Activated T-helper 9 cell treated with anti-CD3 and anti-CD28 coated beads, Interleukin-2, amount 50 U/mL, for 16 hours (primary cell): ENCODE measurements at places on chromosomes 1 and 21.
A peak's percentile ranks its signal among the peaks of the same experiment; 100 is the strongest.

- DNase-seq = no peak
Measured at GRCh38 chr1:107883562-107883961, 81.4 kb downstream of the VAV3 start.

DNA sequence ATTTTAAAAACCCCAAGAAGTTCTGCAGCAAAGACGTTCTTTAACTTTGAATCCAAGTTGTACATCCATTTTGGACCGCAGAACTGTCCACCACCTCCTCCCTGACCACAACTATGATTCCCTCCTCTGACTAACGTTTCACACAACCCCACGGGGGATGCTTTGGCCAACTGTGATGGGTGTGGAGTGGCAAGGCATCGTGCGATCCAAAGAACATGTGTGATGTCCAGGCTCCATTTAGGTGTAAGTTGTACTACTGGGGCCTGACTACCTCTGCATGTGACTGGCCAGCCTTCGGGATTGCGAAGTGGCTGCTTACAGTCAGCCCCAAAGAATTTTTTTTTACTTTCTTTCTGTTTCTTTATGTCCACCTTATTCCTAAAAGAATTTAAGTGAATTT, 6.7 kb downstream of the KCNJ15 start:
- no peak for DNase-seq

DNA sequence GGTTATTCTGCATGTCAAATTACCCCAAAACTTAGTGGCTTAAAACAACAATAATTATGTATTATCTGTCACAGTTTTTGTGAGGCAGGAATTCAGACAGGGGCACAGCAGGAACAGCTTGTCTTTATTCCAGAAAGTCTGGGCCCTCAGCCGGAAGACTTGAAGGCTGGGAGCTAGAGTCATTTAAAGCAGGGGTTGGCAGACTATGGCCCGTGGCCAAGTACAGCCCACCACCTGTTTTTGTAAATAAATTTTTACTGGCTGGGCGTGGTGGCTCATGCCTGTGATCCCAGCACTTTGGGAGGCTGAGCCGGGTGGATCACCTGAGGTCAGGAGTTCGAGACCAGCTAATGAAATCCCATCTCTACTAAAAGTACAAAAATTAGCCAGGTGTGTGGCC, 39.6 kb upstream of the KDM4A start:
- DNase-seq = no peak

- DNase-seq = no peak
Measured at GRCh38 chr21:34082769-34083168, 9.4 kb downstream of the MRPS6 start.

GRCh38 chr1:183147735-183148134, 38.3 kb upstream of the LAMC2 start:
- no peak for DNase-seq

- DNase-seq = peak; percentile 19
Measured at GRCh38 chr1:52403566-52404115, 582 bp downstream of the ORC1 start.

DNA sequence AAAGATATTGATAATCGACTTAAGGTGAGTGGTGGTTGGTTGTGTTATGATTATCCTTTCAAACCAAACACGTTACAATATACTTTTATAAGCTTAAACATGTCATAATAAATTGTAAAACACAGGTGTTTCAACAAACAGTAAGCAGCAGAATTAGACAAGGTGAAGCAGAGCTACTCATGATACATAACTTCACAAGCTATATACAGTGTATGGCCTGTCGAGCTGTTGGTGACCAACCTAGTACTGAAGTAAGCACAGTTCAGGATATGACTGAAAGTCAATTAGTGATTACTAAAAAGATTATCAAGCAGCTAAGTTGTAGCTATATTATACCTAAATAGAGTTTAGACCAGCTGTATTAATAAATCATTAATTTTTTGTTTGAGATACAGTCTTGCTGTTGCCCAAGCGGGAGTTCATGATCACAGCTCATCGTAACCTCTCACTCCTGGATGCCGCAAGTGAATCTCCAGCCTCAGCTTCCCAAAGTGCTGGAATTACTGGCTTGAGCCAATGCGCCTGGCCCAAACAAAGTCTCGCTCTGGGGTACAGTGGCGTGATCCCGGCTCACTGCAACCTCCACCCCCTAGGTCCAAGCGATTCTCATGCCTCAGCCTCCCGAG, 148.1 kb downstream of the EIF4G3 start:
- DNase-seq = no peak

DNA sequence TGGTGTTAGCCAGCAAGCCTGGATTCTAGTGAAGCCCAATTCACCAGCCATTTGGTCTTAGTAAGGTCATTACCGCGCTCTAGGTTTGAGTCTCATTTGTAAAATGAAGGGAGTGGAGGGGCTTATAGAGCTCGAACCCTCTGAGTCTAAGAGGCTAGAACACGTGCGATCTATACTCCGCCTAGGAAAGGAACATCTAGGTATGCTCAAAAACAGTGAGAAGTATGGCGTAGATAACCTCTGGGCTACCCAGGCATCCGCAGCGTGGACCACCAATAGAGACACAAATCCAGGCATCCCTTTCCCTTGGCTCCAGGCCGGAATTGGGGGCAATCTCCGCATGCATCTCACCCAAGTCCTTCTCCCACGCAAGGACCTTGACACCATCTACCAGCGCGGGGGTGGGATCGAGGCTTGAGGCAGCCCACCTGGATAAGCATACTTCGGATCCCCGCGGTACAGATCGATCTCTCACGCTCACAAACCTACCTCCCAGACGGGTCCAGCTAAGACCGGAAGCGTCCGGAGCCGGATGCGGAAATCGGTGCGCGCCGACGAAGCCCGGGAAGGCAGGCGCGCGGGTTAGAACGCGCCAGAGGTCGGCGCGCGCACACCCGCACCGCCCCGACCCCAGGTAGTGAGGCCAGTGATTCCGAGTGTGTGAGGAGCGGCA, at the start of gene METTL25B:
Gene METTL25B, plus strand, starts transcription at position 544 of the 673 bp plus-strand sequence. CDS start 636 bp downstream, outside the sequence.
- peak; percentile 65 for DNase-seq

GRCh38 chr1:200079232-200079940, 51.9 kb downstream of the NR5A2 start:
- no peak for DNase-seq

- DNase-seq = no peak
Measured at GRCh38 chr1:79472067-79472656, 465.6 kb upstream of the ADGRL4 start.

DNA sequence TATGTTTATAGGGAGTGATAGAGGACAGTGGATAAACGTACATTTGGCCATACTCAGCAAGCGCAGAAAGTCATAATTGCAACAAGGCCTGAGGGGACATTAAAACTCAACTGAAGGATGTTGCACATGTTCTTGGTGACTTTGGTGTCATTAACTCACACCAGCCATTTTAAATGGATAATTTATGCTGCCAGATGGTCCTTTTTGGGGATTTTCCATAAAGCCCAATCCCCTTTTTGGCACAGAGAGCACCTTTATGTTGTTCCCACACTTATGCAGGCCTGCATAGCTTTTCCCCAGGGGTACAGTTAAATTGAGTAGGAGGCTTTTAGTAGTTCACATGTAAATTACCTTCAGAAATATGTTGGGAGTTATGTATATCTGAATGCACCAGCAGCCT, 279.6 kb downstream of the NFIA start:
- DNase-seq = no peak

GRCh38 chr1:153608742-153609584, 4.0 kb downstream of the S100A16 start:
- DNase-seq = no peak

- DNase-seq = no peak
Measured at GRCh38 chr1:212467843-212468482, 35.2 kb downstream of the NENF start.
